ENCODE measurements at places on chromosomes 11 and 22. TPM values are rescaled to one million over a fixed set of nuclear protein-coding genes. Genes with fewer than 3 reads are reported as not detected.

The PTPN5 gene
- total RNA-seq: 1.1 TPM

The HTR3B gene
- not detected for total RNA-seq

The SLC7A4 gene
- total RNA-seq: 7.6 TPM

The GLYATL2 gene
- not detected for total RNA-seq

The TPP1 gene
- 133 TPM for total RNA-seq

The OR52L1 gene
- total RNA-seq: not detected

The MB gene
- 0.55 TPM for total RNA-seq

The ZNF280B gene
- total RNA-seq: 1.1 TPM

The CSKMT gene
- total RNA-seq: 13.8 TPM

The BIRC3 gene
- total RNA-seq: 5.3 TPM

The TRIM34 gene
- total RNA-seq: 6.1 TPM

The CTSW gene
- 1.3 TPM for total RNA-seq

The GNG3 gene
- total RNA-seq: not detected

The PRG3 gene
- not detected for total RNA-seq

The LRRC75B gene
- total RNA-seq: 6.0 TPM

The SLC39A13 gene
- total RNA-seq: 49.7 TPM

The HEPHL1 gene
- total RNA-seq: not detected

The ANKRD42 gene
- 9.2 TPM for total RNA-seq

The CCDC81 gene
- total RNA-seq: 0.64 TPM

The MMP13 gene
- total RNA-seq: not detected

The AGBL2 gene
- total RNA-seq: 0.42 TPM

The SCGB1A1 gene
- not detected for total RNA-seq

The MS4A6E gene
- 3.6 TPM for total RNA-seq

The ISX gene
- total RNA-seq: not detected

The LDHAL6A gene
- total RNA-seq: not detected

All from mesenteric fat pad (tissue), 1 donor.